ENCODE measurements at places on chromosomes 11 and 22.
A peak's percentile ranks its signal among the peaks of the same experiment; 100 is the strongest.

- DNase-seq, result no peak
These were observed 31.3 kb upstream of the ADA2 start for GRCh38 chr22:17250380-17251082.

GRCh38 chr11:116535994-116536393 is 236.8 kb downstream of the BUD13 start:
- no peak for DNase-seq

- DNase-seq, result no peak
These were observed 764.8 kb upstream of the FAT3 start for GRCh38 chr11:91459840-91460239.

- peak; percentile 31 for DNase-seq
These were observed 29.9 kb downstream of the SERPIND1 start for GRCh38 chr22:20803696-20804324.

- no peak for DNase-seq
These were observed 1.1 kb downstream of the GNAZ start for GRCh38 chr22:23071230-23072076.

DNA sequence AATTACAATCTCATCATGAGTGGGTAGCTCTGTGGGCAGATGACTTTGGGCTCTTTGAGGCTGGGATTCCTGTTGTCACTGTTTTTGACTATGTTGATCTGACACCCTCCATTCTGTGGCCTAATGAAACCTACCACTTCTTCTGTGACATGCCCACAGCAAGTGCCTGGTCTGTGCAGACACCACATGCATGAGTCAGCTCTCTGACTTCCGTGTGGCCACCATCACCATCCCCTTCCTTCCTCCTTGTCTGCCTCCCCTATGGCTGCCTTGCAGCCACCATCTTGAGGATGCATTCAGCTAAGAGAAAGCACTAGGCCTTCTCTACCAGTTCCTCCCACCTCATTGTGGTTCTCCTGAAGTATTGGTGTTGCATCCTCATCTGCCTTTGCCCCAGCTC is 15.3 kb upstream of the OR10V1 start:
- no peak for DNase-seq

DNA sequence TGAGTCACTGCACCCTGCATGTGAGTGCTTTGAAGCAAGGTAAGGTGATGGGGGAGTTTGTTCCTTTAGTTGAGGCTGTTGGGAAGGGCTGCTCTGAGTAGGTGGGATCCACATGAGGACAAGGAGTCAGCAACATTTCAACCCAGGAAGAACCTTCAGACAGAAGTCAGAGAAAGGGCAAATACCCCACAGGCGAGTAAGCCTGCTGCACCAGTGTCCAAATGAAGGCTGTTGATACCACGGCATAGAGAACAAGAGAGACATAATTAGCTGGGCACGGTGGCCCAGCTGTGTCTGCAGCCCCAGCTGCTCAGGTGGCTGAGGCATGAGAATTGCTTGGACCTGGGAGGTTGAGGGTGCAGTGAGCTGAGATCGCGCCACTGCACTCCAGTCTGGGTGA is 54.3 kb upstream of the CLMP start:
- no peak for DNase-seq

DNA sequence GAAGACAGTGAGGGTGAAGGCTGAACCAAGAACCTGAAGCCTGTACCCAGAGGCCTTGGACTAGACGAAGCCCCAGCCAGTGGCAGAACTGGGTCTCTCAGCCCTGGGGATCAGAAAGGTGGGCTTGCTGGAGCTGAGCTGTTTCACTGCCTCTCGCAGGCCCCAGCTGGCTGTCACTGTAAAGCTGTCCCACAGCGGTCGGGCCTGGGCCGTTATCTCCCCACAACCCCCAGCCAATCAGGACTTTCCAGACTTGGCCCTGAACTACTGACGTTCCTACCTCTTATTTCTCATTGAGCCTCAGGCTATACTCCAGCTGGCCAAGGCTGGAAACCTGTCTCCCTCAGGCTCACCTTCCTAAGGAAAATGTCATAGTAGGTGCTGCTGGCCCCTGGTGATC is 4.1 kb downstream of the PPP1CA start:
- DNase-seq, result no peak

- DNase-seq, result peak; percentile 78
These were observed 37.6 kb downstream of the ATXN10 start for GRCh38 chr22:45709060-45709739.

- peak; percentile 8 for DNase-seq
These were observed 11.9 kb downstream of the CHID1 start for GRCh38 chr11:898540-899190.

DNA sequence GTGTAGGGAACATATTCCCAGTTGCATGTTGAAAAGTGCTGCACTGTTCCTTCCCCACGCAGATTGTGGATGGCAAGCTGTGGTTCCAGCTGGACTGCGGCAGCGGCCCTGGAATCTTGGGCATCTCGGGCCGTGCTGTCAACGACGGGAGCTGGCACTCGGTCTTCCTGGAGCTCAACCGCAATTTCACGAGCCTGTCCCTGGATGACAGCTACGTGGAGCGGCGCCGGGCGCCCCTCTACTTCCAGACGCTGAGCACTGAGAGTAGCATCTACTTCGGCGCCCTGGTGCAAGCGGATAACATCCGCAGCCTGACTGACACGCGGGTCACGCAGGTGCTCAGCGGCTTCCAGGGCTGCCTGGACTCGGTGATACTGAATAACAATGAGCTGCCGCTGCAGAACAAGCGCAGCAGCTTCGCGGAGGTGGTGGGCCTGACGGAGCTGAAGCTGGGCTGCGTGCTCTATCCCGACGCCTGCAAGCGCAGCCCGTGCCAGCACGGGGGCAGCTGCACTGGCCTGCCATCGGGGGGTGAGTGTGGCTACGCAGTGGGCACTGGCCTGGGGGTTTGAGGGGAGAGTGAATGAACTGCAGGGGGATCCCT is 102.7 kb upstream of the MTNR1B start:
- DNase-seq, result no peak

DNA sequence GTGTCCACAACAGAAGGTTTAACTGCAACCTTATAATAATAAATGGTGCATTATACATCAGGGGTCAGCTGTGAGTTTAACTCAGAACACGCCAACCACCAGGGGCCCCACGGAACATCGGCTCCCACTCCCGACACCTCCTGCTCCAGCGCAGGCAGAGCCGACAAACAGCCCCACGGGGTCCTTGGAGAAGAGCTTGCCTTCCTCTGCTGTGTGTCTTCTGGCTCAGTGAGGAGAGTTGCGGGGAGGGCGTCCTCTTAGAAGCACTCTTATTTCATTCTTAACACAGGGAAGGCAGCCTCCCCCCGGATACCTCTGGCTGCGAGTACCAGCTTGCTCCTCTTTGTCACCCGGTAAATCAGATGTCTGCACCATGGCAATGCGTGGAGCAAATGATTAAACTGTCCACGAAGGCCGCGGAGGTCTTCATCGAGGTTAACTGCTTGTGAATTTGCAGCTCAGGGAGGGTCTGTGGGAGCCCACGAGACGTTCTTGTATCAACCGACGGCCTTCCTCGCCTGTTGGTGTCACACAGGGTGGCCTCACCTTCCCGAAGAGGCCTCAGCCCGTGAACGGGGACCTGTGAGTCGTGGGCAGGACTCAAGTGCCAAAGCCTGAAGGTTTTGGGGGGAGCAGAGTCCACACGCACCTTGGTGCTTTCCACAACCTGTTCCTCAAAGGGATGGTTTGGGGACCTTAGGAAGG is 464.0 kb downstream of the BRD1 start:
- DNase-seq, result no peak

GRCh38 chr22:20185750-20186149 is 34.9 kb upstream of the CCDC188 start:
- DNase-seq, result no peak

DNA sequence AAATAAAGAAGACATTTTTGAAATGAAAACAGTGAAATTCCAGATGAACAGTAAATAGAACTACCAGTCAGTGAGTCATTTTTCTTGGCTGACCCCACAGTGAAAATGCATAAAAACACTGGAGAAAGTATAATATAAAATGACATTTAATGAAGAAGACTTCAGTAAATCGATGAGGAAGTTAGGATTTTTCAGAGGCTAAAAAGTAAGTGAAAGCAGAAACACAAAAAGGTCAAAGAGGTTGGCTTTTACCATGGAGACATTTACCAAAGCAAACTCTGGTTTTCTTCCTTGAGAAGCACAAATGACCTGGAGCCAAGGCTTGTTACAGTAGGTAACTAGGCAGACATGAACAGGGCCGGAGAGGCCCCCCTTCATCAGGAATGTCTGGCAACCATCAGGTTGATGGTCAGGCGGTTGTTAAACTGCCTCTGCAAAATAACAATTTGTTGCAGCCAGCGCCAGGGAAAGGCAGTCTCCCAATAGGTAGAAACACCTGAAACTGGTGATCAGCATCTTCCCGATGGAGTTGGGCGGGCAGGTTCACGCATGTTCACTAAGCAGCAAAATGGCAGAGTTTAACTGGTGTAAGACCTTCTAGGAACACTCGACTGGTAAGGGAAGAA is 16.7 kb upstream of the TMEM123 start:
- DNase-seq, result peak; percentile 38

DNA sequence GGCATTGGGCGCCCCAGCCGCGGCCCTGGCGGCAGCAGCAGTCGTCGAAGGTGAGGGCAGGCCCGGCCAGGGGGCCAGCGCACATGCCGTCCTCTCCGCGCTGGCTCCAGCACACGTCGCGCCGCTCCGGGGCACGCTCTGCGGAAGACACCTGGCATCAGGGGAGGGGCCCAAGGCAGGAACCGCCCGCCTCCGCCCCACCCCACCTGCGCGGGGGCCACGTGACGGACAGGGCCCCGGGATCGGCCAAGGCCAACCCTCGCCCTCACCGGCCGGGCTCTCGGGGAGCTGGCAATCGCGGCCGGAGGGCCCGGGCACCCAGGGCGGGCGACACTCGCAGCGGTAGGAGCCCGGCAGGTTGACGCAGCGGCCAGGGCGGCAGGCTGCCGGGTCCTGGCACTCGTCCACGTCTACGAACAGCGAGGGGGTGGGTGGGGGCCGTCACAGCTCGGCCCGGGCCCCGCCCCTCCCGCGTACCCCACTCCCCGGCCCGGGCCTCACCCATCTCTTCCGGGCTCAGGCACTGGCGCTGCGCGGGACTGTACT is 14.9 kb downstream of the SCYL1 start:
- no peak for DNase-seq

- no peak for DNase-seq
These were observed 8.3 kb downstream of the PLAAT2 start for GRCh38 chr11:63554877-63555223.

GRCh38 chr11:117179048-117179999 is 781 bp downstream of the SIDT2 start:
- DNase-seq, result peak; percentile 30

- peak; percentile 63 for DNase-seq
These were observed 39.6 kb downstream of the ARRB1 start for GRCh38 chr11:75311858-75312288.

DNA sequence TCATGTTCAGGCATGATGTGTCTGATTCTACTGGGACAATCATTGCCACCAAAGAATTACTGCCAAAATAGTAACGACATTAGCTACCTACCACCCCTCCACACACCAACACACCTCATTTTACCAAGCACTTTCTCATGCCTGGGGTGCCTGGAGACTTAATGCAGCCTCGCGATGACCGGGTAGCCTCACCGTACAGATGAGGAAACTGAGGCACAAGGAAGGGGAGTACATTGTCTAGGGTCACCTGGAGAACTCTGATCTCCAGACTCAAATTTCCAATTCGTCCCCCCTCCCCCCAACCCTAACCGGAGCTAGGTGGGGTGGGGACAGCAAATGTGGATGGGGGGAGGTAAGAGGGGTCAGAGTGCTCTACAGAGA is 2.7 kb upstream of the RTN4RL2 start:
- DNase-seq, result no peak

DNA sequence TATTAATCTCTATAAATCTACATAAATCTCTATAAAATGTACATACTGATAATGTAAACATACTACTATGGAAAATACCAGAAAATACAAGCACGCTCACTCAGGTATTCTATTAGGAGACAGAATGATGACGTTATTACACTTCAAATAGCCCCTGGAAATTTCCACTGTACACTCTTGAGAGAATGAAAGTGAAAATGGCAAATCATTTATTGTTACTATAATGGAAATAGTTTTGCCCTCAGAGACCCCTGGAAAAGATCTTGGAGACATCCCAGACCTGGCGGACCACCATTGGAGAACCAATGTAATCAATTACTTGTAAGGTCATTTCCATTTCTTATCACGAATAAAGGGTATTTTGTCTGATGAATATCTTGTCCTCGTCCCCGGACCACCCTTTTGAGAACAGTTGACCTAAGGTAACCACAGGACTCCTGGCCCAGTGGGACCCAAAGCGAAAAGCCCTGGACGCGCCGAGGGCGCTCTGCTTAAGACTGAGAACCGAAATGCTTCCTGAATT is 509 bp upstream of the PRRG4 start:
- DNase-seq, result no peak

- DNase-seq, result no peak
These were observed 177.2 kb downstream of the INSC start for GRCh38 chr11:15291885-15292284.

- DNase-seq, result no peak
These were observed 20.2 kb downstream of the DDX25 start for GRCh38 chr11:125924384-125925007.

DNA sequence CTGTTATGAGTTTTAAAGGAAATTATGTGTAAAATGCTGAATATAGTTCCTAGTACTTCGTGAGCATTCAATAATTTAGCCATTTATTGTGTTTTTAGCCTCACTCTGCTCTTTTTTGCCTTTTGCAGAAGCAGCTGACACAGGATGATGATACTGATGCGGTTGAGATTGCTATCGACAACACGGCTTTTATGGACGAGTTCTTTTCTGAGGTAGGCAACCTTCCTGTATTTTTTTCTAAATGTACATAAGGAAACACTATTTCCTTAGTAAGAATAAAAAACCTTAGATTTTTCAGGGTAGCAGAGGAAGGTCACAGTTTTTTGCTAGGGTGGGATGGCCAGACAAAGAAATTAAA is 17.9 kb downstream of the STX3 start:
- no peak for DNase-seq

- no peak for DNase-seq
These were observed 78.6 kb upstream of the RTL6 start for GRCh38 chr22:44576311-44577260.

DNA sequence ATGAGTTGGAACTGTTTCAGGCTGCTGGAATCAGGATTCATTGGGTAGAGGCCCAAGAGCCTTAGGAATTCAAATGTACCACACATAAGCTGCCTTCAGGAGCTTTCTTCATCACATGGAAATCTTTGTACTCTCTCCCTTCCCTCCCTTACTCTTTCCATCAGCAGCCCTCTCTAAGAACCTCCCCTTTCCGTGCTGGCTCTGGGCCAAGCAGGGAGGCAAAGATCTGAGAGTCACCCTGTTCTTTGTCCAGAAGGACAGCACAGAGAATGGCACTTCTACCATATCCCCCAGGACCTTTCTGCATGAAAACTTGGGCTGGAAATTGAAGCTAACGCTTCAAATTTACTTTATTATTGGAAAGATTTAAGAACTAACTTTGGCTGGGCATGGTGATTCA is 20.7 kb upstream of the TPBGL start:
- DNase-seq, result no peak

- DNase-seq, result no peak
These were observed 11.0 kb upstream of the PSMC3 start for GRCh38 chr11:47437218-47437745.

DNA sequence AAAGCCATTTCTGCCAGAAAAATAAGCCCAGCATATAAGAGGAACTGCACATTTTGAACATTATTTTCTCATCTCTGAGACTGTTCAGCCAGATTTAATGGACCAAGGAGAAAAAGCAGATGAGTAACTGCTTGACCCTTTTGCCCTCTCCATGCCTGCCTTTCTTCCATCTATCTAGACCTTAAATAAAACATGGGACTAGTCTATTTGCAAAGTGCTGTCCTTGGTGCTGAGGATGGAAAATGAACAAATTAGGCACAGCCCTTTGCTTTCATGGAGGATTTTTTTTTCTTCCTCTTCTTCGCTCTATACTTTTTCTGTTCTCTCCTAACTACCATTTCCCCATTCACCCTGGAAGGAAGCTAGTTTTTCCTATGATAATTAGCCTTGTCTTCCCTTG is 361.3 kb downstream of the GRM5 start:
- peak; percentile 9 for DNase-seq

All from fibroblast of skin of right quadriceps (primary cell).